Hypothalamus (tissue), 51 donors: ENCODE measurements at places on chromosomes 5 and 9.

DNA sequence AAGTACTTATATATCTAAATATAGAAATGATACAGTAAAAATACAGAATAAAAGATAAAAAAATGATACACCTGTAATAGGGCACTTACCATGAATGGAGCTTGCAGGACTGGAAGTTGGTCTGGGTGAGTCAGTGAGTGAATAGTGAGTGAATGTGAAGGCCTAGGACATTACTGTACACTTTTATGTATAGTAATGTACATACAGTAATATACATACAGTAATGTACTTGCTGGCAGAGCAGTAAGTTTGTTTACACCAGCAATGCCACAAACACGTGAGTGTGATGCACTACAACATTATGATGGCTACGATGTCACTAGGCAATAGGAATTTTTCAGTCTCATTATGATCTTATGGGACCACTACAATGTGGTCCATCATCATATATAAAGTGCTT lies 34.2 kb downstream of the SUSD1 start:
- DNase-seq: no peak

DNA sequence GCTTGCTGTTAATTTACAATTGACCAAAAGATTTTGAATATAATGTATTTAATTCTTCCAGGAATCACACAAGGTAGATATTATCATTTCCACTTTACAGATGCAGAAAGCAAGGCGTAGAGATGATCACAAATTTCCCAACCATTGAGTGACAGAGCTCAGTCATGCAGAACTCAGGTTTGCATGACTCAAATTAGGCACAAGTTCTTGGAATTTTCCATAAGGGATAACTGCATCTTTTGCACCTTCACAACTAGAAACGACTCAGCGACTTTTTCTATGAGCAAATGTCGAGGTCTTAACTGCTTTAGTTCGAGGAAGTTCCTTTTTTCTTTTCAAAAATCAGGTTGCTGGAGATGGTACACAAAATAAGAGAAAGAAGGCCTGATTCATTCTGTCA lies 265.5 kb upstream of the PAPPA start:
- DNase-seq: no peak

- no peak for DNase-seq
Observed at GRCh38 chr5:125440905-125441304, 694.5 kb upstream of the ZNF608 start.

DNA sequence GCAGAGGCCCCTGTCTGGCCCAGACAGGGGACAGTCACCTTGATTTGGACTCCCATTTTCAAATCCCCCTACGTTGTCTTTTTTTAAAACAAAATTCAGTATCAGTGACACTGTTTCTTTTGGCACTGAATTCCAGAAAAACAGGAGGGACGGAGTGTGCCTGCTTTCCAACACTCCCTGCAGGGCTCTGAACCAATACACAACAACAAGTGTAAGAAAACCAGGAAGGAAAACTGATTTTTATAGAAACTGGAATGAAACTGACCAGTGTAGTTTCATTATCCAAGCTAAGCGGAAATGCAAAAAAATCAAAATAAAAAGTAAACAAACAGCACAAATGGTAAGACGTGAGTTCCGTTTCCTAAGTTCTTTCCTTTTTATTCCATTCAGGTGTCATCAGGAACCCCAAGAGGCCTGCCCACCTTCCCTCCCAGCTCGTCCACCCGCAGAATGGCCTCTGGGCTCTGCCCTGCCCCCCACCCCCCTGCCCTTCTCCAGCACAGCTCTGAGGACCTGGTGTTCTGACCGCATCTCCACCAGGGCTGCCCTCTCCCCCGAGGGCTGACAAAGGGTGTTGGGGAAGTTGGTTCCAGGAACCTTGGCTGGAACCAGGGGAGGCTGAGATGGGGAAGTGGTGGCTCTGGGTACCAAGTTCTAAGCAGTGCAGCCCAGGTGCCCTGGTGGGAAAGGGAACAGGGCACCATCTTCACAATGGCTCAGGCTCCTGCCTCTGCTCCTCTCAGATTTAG lies 73.6 kb downstream of the PSD2 start:
- no peak for DNase-seq

DNA sequence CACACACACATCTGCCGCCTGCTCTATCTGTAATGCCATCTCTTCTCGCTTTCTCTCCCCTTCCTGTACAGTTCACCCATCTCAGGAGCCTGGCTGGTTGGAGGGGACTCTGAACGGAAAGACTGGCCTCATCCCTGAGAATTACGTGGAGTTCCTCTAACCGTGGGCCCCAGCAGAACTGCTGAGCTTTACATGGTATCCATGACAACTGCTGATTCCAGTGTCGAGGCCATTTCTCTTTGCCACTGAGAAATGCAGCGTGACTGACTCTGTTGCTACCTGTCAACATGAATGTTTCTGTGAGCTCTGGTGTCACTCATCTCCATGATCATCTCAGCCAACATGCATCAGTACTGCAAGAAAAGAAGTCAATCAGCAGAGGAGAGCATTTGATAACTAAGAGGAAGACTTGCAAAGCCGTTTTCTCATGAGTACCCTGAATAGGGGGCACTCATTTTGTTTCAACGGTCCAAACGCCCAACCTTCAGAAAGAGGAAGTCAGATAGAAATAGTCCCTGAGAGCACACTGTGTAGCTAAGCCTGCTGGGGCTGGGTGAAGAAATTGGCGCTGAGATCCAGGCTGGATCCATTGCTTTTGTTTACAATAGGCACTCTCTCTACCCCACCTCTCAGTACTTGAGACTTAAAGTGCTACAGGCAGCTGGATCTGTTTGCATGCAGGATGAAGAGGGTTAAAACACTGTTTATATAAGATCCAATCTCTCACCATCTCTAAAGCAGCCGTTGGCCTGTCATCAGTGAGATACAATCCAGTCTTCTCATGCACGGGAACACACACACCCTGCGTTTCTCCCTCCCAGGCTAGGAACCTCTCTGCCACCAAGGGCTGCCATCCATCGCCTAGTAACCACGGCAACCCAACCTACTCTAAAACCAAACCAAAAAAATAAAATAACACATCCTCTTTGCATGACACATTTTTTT lies 180.9 kb downstream of the NR3C1 start:
- DNase-seq: no peak

DNA sequence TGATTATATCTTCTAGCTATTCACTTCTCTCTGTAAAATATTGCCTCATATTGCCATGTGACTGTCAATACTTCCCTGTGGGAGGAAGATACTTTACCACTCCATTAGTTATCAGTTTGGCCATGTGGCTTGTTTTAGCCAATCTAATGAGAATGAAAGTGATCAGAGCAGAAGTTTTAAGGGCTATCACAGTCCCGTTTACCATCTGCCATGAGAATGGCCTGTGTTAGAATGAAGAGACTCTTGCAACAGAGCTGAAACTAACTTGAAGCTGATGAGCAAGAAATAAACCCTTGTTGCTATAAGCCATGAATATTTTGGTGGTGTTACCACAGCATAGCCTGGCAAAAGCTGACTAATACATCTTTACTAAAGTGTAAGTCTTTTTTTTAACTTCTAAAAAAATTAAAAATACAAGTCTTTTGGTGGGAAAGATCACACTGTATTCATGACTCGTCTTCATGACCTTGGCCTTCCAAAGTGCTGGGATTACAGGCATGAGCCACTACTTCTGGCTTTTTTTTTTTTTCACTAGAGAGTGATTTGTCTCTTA lies 68.0 kb upstream of the CTNNA1 start:
- no peak for DNase-seq

DNA sequence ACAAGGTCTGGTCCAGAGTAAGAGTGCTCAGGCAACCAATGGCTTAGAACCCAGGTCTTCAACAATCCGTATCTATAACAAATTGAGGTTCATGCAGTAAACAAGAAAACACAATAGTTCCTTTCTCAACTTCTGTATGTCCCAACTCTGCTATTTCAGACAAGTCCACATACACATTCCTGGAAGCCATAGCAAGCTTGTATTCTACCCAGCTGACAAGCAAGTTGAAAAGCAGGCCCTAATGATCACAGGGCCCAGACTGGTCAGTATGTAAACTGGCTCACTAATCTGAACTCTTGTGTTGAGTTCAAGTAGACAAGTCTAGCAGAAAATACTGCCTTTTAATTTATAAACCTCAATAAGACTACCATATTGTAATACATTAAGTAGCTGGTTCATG lies 26.9 kb downstream of the FNIP1 start:
- no peak for DNase-seq

DNA sequence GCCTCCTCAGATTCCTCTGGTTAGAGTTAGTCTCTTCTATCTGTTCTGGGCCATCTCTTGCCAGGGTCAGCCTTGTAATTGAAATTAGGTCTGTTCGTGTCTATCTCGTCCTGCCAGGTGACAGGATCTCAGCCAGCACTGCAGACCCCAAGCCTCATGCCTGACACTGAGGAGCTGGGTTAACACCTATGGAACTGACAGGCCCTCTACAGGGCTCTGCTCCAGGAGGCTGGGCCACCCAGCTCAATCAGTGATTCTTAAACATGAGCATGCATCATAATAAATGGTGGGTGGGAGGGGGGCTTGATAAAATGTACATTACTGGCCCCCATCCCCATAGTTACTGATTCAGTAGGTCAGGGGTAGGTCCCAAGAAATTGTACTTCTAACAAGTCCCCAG lies 103.4 kb downstream of the PSD2 start:
- DNase-seq: no peak

DNA sequence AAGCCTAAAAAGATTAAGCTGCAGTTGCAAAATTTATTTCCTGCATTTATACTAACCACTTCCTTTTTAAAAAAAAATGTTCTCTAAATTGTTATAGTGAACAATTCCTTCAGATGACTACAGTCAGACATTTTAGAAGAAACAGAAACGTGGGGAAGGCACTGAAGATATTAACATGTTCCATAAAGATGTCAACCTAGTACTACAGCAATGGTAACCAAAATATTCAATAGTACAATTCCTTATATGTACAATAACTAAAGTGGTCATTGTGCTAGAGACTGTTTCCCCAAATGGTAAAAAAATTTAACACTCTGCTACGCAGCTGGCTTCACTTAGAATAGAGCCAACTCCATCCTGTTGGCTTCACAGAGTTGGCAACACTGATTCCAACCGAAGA lies 97.7 kb downstream of the FNBP1 start:
- DNase-seq: no peak

GRCh38 chr5:172078726-172079345 lies 72.4 kb upstream of the FBXW11 start:
- no peak for DNase-seq

GRCh38 chr9:91903126-91903911 lies 46.7 kb downstream of the ROR2 start:
- DNase-seq: peak; percentile 15

DNA sequence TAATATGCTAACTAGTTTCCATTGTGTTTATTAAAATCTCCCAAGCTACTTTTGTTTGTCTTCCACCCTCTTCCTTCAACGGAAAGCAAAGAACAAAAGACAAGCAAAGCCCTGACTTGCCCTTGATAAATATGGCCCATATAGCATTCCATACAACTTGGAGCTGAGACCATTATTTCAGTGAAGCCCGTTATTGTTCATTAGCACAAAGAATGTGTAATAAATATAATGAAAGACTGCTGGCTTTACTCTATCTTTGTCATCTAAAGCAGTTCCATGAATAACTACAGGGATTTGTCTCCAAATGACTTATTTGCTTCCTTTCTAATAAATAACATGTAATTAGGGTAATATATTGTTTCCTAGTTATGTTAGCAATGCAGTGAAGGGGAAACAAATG lies 270.7 kb upstream of the TLE4 start:
- no peak for DNase-seq

DNA sequence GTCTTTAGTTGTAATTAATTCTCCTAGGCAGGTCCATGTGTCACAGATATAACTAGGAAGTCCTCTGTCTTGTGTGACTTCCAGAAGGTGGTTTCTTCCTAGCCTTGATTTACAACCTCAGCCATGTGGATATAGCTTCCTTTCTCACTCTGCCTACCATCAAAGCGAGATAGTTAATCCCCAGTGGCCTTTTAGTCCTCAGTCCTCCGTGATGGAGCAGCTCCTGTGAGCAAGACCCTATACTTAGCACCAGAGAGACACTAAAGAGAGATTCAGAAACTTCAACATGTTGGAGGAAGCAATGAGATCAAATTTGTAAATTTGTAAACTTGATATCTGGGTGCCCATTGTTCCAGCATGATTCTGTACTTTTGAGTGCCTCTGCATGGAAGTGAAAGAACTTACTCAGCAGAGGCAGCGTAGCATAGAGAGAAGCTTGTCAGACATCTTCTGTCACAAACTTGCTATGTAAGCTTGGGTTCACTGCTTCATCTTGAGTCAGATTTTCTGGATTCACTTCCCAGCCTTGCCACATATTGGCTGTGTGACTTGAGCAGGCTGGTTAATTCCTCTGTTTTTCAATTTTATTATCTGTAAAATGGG lies 170.2 kb upstream of the NR3C1 start:
- no peak for DNase-seq

DNA sequence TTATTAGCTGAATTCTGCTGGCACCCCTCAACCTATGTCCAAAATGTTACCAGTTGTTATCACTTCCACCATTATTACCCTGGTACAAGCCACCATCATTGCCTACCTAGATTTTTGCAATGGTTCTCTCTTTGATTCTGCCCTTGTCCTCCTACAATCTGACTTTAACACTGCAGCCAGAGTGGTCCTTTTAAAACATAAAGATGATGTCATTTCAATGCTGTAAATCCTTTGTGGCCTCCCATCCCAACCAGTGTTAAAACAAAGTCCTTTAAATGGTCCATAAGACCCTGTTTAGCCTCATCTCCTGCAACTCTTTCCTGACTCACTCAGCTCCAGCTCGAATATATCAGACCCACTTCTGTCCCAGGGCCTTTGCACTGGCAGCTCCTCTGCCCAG lies 54.9 kb upstream of the FSTL4 start:
- DNase-seq: no peak

DNA sequence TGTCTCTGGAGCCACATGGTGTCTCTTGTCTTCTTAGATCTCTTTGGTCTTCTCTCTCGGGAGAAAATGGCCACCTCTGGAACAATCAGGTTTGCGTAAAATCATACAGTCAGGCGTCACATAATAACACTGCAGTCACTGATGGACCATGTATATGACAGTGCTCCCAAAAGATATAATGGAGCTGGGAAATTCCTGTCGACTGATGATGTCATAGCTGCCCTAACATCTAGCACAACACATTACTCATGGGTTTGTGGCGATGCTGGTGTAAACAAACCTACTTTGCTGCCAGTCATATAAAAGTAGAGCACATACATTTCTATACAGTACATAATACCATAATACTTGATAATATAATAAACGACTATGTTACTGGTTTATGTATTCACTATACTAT lies 30.1 kb upstream of the RAI14 start:
- no peak for DNase-seq

DNA sequence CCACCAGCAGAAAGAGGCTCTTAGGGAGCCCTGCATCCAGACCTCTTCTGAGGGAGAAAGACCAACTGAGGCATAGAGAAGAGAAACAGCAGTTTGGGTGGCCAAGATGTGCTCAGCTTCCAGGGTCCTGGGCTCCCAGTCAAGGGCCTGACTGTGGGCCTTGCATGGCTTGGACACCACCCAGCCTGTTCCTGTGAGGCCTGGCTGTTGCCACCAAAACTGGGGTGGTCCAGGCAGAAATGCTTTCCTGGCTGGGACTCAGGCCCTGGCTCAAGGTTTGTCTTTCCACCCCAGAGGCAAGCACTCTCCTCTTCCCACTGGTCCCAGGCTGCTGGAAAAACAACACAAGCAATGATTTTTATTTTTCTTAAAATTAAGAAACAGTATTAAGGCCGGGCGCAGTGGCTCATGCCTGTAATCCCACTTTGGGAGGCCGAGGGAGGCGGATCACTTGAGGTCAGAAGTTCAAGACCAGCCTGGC lies 13.3 kb downstream of the MYOZ3 start:
- DNase-seq: no peak

- no peak for DNase-seq
Observed at GRCh38 chr9:122056484-122056883, 36.6 kb downstream of the TTLL11 start.

GRCh38 chr9:85859765-85860164 lies 81.2 kb upstream of the NAA35 start:
- DNase-seq: no peak
